ENCODE measurements at places on chromosomes 12 and 14.

- no peak for DNase-seq
Observed at GRCh38 chr12:26425587-26426260, 230.4 kb downstream of the SSPN start.

DNA sequence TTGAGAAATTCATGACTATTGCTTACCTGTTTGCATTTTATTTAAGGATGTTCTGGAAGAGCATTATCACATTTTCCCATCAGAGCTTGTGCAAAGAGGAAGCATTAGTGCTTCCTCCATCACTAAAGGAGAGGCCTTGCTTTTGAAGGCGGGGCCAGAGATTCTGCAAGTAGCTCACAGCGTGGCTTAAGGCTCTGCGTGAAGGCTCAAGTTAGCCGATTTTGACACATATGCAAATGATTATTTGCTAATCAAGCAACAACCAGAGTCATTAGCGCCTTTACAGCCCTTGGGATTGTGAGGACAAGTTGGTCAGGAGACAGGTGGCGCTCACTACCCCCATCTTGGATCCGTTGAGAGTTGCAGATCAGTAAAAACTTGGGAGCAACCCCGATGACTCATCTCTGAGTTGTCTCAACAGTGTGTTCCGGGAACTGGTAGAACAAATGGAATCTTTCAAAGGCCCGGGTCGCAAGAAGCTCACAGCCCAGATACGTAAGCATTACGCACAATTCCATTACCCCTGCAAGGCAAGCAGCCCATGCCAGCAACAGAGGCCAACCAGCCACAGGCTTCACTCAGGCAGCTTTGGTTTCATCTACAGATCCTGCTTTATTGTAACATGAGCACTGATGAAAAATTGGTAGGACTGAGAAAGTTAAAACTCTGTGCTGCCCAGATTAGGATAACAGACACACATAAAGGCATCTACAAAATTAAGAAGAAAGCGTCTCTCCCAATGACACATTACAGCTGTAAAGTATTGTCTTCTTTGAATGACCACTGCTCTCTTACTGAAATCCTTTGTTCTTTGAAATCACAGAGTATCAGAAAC lies 34.9 kb upstream of the SPTSSA start:
- DNase-seq = no peak

DNA sequence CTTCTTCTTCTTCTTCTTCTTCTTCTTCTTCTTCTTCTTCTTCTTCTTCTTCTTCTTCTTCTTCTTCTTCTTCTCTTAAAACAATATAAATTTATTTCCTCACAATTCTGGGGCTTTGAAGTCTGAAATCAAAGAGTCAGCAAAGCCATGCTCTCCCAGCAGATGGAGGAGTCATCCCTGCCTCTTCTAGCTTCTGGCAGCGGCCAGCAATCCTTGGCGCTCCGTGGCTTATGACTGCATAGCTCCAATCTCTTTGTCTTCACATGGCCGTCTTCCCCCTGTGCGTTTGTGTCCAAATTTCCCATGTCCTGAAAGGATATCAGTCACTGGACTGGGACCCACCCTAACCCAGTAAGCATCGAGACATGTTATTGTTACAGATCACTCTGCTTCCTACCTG lies 22.9 kb downstream of the KCNA1 start:
- DNase-seq = no peak

- no peak for DNase-seq
Observed at GRCh38 chr12:32444895-32445294, 45.5 kb downstream of the FGD4 start.

GRCh38 chr12:45912774-45913173 lies 77.6 kb downstream of the SCAF11 start:
- no peak for DNase-seq

GRCh38 chr12:72468505-72468904 lies 196.3 kb downstream of the TRHDE start:
- no peak for DNase-seq

DNA sequence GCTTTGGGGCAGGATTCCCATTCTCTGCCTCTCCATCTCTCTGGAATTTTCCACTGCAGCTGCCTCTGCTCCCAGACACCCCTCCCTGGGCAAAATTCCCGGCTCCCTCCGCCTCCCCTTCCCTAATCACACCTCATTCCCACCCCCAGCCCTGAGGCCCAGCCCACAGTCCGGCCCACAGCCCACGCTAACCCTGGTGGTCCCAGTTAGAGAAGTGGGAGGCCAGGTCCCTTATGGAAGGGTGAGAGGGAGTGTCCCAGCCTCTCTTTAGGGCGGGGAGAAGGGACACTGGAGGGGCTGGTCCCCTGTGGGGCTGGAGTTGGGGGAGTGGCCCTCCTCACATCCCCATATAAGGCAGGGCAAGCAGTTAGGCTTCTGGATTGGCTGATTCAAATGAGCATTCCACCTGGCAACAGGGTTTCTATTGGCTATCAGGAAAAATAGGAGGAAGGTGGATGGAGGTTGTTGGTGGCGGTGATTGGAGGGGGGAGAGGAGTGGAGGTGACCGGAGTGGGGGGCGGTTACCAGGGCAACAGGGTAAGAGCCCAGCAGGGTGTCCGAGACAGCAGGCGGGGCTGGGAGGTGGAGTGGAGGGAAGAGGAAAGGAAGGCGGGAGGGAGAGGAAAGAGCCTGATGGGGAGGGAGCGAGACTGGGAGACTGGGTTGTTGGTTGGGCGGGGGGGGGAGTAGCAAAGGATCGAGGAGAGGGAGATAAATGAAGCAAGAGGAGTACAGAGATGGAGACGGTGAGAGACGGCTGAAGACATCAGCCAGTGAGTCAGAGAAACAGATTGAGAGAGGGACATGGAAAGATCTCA lies 1.9 kb upstream of the PTMS start:
- DNase-seq = peak; percentile 69

DNA sequence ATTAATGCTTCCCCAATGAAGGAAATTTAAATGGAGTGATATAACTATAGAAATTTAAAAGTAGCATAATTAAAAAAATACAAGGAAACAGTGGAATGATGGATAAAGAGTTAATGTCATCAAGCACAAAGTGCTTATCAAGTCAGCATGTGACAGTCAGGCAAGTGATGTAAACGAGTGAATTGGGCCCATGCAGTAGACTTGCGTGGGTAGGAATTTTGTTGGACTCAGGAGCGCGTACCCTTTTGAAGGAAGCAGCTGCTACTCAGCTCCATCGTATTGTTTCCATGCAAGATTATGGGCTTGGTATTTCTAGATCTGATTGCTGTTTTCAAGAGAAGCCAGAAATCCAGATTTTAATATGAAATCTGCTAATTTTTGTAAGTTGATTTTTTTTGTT lies 4.4 kb upstream of the DYRK4 start:
- no peak for DNase-seq

GRCh38 chr14:63413009-63413408 lies 94.3 kb upstream of the GPHB5 start:
- DNase-seq = no peak

GRCh38 chr12:62533087-62533754 lies 66.6 kb downstream of the MON2 start:
- DNase-seq = no peak

GRCh38 chr14:85344847-85345570 lies 184.9 kb upstream of the FLRT2 start:
- no peak for DNase-seq

DNA sequence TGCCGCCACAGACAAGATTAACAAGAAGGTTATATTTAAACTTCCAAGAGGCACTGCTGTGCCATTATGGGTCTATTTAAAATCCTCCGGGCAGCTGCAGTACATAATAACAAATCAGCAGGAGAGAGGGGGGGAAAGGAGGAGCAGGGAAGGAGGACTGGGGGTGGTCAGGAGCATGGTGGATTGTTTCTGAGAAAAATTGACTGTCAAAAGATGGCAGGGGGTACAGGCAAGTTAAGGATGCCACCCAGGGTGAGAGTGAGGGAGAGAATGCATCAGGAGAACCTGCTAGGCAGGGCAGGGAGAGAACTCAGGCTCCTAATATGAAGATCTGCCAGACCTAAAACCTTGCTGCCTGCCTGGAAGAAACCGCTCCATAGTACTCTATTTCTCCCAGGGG lies 181.8 kb downstream of the GRIN2B start:
- no peak for DNase-seq

DNA sequence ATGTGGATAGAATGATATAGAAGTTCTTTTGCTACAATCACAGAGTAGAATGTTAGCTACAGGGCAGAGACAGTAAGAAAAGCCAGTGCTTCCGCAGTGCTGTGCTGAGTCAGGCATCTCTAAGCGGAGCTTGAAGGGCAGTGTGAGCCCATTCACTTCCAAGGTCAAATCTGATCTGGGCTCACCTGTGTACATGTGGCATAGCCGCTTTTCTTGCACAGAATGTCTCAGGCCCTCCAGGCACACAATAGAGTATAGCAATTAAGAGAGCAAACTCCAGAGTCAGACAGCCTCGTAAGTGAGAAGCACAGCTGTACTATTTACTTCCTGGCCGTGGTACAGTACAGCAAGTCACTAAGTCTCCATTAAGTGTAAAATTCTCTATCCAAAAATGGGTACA lies 26.8 kb downstream of the CORO1C start:
- DNase-seq = no peak

DNA sequence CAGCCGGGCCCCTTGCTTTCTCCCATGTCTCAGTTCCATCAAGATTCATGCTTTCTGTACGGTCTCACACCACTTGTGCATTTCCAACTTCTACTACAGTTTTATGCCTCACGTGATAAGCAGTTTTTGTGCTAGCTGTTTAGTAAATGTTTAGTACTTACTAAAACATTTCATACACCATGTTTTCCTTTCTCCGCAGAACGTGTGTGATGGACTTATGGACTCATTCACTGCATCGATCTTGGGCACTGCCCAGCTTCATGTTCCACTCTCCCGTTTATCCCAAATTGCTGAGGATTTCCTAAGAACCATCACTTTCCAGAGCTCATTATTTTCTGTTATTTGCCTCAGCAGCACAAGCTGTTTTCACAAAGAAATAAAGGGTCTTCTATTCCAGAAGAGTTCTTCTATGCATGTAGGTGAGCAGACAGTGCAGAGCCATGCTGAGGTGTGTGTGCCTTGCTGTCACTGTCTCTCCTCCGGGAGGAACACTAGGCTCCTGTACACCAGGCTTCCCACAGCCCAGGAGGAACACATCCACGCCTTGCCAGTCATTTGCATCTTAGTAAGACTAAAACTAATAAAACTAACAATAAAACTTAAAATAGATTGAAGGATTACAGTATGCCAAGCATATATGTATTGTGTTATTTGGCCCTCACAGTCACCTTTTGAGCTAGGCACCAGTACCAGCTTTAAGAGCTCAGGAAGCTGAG lies 90.3 kb upstream of the EEA1 start:
- no peak for DNase-seq

DNA sequence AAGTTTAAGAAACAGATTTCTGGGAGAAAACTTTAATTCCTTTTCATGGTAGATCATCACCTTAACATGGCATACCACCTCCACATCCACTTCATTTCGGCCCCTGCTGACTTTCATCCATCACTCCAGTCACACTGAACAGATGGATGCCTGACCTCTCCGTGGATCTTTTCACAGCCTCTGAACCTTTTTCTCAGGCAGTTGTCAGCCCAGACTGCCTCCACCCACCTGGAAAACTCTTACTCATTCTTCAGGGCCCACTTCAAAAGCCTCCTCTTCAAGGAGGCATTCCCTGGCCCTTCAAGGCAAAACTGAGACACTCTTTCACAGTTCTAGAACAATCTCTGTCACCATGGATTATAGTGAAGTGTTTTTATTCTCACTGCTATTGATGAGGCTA lies 52.9 kb downstream of the GXYLT1 start:
- no peak for DNase-seq

GRCh38 chr12:93087840-93088610 lies 158.9 kb upstream of the EEA1 start:
- no peak for DNase-seq
